ENCODE measurements at places on chromosomes 1 and 21. TPM values are rescaled to one million over a fixed set of nuclear protein-coding genes. Genes with fewer than 3 reads are reported as not detected.

The ANKRD35 gene
- total RNA-seq = not detected

DNA sequence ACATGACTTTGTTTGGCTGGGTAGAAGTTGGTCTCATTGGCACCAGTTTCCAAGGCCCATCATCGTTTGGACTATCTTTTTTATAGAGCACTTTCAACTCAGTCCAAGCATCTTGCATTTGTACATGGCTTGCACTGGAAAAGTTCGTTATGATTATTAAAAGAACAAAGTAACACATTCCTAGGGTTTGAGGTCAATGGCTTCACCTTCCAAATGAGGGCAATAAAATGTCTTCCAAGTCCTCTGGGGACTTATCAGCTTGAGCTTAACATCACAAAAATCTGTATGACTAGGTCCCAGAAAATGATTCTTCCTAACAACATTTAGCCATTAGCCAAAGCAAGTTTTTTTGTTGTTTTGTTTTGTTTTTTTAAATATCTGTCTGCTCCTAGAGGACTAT, 610.8 kb downstream of the LMO4 start:
- DNase-seq = no peak
- H3K4me3 ChIP-seq = no peak overlapping the region
- no peaks in the 10 kb centered on the region for H3K36me3 ChIP-seq

GRCh38 chr1:198883184-198883583, 244.3 kb downstream of the PTPRC start:
- DNase-seq = no peak
- H3K36me3 ChIP-seq = no peaks in the 10 kb centered on the region
- H3K27me3 ChIP-seq = no peaks in the 10 kb centered on the region
- no peak overlapping the region for H3K27ac ChIP-seq

GRCh38 chr1:216168546-216168945, 254.7 kb downstream of the USH2A start:
- no peaks in the 10 kb centered on the region for H3K27me3 ChIP-seq
- H3K36me3 ChIP-seq = no peaks in the 10 kb centered on the region
- no peak overlapping the region for H3K27ac ChIP-seq
- no peaks in the 10 kb centered on the region for H3K4me1 ChIP-seq
- no peak overlapping the region for H3K4me3 ChIP-seq
- DNase-seq = no peak

DNA sequence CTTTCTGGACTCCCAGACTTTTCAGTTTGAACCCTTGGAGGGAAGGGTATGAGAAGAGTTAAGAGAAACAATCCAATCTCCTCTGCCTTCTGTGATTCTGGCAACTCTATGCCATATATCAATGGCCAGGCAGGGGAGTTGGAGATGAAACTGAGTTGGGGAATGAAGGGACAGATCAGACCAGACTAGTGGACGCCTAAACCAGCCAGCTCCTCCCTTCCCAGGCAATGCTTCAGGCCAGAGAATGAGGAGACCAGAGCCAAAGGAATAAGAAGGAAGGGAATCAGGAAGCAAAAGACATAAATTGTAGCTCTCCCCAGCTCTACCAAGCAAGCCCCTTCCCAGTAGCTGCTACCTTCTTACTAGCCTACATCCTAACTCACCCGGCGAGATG, 22.7 kb downstream of the PLEKHA6 start:
- peak overlapping the region; percentile 33 for H3K27ac ChIP-seq
- H3K4me3 ChIP-seq = no peak overlapping the region
- peaks cover 45% of the 10 kb centered on the region for H3K4me1 ChIP-seq
- H3K27me3 ChIP-seq = no peaks in the 10 kb centered on the region
- no peak for DNase-seq
- H3K36me3 ChIP-seq = no peaks in the 10 kb centered on the region
